GOT3 (cell line): ENCODE measurements at places on chromosomes 1 and 21.

GRCh38 chr1:165424454-165425216 is 20.3 kb downstream of the RXRG start:
- DNase-seq, result no peak

DNA sequence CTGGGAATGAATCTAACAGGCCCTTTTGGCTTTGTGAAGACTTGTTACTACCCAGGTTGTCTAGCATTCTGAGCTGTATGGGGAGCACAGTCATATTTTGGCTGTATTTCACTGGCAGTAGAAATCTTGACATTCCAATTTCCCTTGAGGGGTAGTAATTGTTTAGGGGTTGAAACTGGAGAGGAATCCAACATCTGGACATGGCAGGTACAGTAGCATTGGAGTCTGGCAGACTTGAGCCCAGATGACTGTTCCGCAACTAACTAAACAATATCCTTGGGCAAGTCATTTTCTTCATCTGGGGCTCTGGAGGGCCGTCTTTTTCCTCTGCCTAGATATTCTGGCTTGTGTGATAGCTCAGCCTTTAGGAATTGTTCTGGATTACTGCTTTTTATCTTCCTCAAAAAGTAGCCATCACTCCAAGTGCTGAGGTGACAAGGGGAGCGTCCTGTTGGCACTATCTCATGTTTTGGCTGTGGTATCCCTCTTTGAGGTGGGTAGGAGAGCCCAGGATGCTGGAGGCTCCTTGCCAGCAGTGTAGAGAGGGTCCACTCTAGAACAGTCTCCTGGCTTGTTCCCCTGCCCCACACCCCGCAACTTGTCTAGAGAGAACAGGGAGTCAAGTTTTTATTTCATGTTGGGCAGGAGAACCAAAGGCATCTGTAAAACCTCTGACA is 22.7 kb upstream of the NBL1 start:
- no peak for DNase-seq

- no peak for DNase-seq
Measured at GRCh38 chr1:8363767-8364301, 45.9 kb downstream of the SLC45A1 start.

DNA sequence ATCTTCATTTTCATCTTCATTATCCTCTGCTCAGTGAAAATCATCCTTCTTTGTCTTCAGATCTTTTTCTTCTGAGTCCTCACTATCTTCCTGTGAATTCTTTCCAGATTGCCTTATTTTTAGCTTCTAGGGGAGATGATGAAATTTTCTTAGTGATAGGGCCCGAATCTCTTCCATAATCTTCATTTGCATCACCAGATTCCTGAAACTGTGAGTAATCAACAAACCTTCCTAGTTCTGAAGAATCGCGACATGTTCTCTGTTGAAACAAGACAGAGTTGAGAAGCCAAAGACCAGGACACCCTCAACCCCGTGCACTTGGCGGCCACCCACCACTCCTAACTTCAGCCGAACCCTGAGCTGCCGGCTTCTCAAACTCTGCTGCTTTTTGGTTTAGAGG is 92.8 kb upstream of the CDC42BPA start:
- no peak for DNase-seq

- no peak for DNase-seq
Measured at GRCh38 chr1:186518395-186518794, 57.5 kb upstream of the PDC start.

DNA sequence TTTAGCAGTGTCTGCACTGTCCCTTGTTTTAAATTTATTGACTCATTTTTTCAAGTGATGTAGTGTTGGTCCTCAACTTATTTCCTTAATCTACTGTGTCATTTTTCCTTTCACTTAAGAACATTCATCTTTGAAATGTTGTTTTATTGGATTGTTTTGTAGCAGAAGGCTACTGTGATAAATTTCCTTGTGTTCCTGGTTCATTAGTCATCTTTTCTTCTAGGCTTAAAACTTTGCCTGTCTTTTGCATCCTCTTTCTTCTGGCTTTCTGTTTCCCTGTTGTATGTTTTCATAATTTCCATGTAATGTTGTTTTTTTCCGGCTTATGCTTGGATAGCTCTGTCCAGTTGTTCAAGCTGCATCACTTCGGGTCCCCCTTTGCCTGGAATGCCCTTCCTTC is 61.9 kb downstream of the UBE2T start:
- DNase-seq, result no peak

DNA sequence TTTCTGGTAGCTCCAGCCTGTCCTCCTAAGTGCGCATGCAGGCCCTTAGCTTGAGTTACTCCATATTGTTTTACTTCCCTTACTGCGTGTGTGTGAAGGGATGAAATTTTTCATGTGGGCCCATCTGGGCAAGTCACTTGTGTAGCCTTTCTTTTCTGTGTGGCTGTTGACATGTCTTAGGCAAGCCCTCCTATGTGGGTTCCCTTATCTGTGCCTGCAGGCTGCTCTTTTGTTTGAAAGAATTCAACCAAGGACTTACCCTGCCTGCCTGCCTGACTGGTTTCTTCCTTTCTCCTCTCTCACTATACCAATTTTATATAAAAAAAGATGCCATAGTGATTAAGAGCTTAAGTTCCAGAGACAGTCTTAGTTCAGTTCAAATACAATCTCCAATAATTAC is 249.3 kb downstream of the ATG4C start:
- no peak for DNase-seq

GRCh38 chr1:180482425-180483275 is 19.7 kb downstream of the ACBD6 start:
- no peak for DNase-seq

DNA sequence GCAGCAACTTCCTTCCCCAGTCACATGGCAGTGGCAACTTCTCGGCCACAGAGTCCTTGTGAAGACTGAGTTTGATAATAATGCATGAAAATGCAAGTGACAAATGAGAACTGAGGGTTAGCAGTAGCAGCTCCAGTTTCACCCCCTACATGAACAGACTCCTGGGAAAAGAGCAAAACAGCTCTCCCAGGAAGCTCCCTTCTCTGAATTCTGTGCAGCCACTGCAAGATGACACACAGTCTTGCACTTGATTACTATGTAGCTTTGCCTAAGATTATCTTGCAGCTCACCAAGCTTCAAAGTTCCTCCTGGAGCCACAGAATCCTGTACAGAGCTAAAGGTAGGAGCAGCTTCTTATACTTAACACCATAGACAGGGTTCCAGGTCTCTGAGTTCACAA is 4.7 kb downstream of the PGBD5 start:
- DNase-seq, result no peak

GRCh38 chr21:41873005-41873404 is 6.1 kb downstream of the PRDM15 start:
- no peak for DNase-seq

GRCh38 chr1:45002650-45003645 is 8.2 kb downstream of the HECTD3 start:
- no peak for DNase-seq

GRCh38 chr1:34923490-34923889 is 6.0 kb downstream of the DLGAP3 start:
- DNase-seq, result no peak

- DNase-seq, result no peak
Measured at GRCh38 chr1:64845831-64846425, 101.1 kb downstream of the RAVER2 start.

GRCh38 chr1:175221557-175222175 is 29.1 kb upstream of the KIAA0040 start:
- DNase-seq, result no peak

DNA sequence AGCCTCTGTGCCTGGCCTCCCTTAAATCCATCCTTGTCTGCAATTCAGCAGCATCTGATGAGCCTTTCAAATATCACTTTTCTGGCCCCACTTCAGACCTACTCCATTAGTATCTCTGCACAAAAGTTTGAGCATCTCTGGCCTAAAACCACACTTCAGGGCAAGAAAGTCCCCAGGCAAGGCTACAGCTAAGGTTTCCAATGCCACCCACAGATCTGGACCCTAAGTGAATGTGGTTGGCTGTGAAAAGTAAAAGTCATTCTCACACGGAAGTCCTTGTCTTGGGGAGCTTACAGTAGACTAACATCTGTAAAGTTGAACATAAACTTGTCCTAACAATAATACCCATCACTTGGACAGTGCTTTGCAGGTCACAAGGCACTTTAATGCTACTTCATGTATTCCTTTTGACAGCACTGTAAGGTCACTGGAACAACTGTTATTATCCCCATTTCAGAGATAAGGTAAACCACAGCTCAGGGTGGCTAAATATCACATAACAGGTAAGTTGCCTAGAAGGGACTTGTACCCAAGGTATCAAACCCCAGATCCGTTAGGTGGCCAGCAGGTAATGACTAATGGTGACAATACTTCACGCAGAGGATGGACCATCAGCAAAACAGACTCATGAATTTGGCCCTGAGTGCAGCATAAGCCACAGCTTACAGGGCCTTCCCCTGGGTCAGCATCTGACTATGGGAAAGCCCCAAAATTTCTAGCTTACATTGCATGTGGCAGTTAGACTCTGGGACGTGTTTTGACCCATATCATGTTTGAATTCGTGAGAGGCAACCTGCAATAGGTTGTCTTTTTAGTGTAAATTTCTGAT is 356.0 kb downstream of the HHAT start:
- no peak for DNase-seq

- DNase-seq, result no peak
Measured at GRCh38 chr21:39055167-39055767, 128.0 kb downstream of the PSMG1 start.

DNA sequence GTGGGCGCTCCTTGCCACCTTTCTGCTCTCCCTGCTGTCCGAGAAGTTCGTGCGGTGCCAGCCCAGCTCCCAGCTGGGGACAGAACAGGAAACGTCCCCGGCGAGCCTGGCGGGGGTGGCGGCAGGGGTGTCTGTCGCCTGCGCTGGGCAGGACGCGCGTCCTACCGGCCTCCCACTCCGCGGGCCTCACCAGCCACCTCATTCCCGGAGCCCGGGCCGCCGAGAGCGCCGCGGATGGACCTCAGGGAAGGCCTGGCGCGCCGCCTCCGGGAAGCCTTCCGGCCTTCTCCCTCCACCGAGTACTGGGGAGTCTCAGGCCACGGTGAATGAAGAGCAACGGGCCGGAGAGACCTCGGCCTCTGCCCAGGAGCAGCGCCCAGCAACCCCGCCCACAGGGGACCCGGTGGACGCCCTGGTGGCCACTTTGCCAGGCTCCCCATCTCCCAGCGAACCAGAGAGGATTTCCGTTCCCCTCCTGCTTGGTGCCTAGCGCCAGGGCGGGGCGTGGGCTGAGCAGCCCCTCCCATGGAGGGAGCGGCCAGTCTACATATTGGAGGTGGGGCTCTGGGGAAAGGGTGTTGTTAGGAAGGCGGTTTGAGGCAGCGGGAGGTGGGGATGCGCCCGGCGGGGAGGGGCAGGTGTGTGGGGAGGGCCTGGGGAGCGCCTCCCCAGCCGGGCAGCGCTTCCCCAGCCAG is 9.5 kb upstream of the TNFRSF14 start:
- no peak for DNase-seq

- DNase-seq, result no peak
Measured at GRCh38 chr1:236753964-236754363, 41.1 kb upstream of the MTR start.

DNA sequence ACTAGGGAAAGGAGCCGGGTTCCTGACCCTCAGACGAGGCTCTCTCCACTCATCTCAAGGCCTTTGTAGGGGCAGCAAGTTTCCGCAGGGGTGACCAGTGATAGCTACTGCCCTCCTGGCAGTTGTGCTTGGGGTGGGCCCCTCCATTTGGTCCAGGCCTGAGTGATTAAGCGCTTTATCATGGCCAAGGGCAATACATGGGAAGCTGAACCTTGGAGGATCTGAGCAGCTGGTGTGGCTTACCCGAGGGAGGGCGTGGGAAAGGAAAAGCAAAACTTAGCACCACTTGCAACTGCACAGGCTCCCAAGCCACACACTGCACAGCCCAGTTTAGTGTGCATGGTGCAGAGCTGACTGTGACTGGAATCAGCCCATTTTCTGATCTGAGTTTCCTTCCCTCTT is 47.8 kb downstream of the GADD45A start:
- DNase-seq, result no peak

- DNase-seq, result no peak
Measured at GRCh38 chr1:64686828-64687724, 57.8 kb upstream of the RAVER2 start.

GRCh38 chr21:36148886-36149285 is 7.7 kb upstream of the DOP1B start:
- no peak for DNase-seq

GRCh38 chr21:10272216-10272615 is 249.2 kb upstream of the TPTE start:
- no peak for DNase-seq

DNA sequence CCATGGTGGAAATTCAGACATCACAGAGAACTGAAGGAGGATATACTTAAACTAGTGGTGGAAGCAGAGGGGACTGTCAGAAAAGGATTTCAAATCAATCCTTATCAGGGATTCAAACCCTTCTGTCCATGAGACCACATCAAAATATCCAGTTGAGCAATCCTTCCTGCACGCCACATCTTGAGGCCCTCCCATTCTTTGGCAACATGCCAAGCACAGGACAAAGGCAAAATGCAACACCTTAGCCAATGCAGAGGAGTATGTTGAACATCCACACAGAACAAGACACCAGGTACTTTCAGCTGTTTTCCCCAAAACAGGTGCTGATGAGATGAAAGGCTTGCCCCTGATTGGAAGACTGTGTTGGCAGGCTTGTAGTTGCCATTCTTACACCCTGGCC is 81.8 kb upstream of the PLXNA2 start:
- DNase-seq, result no peak

DNA sequence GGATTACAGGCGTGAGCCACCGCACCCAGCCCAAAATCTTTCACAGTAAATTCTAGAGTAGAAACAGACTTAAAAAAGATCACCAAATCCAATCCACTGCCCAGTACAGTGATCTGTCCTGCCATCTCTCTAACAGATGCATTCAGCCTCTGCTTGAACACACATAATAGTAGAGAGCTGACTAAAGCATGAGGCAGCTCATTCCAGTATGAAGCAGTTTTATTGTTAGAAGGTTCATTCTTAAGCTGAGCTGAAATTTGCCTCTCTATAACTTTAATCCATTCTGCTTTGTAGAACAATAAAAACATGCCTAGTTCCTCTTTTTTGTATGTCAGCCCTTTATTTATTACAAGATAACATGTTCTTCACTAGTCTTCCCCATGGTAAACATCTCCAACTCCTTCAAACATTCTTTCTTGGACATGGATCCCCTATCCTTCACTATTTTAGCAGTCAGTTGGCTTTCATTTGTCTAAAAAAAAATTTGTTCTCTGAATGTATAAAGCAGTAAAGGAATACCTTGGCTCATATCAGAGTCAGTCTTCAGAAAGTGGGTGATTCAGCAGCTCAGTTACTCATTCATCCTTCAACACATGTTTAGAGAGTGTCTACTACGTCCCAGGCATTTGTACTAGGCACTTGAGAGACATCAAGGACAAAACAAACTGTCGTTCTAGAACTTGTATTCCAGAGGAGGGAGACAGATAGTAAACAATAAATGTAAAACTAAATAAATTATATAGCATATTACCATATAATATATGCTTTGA is 10.7 kb upstream of the PTBP2 start:
- no peak for DNase-seq

GRCh38 chr1:197884173-197884572 is 18.3 kb upstream of the C1orf53 start:
- no peak for DNase-seq

- DNase-seq, result no peak
Measured at GRCh38 chr1:63885899-63886298, 112.1 kb downstream of the ROR1 start.
